Left forelimb (tissue), 1 donor: ENCODE measurements at places on chromosomes 1 and 21.
A peak's percentile ranks its signal among the peaks of the same experiment; 100 is the strongest.

DNA sequence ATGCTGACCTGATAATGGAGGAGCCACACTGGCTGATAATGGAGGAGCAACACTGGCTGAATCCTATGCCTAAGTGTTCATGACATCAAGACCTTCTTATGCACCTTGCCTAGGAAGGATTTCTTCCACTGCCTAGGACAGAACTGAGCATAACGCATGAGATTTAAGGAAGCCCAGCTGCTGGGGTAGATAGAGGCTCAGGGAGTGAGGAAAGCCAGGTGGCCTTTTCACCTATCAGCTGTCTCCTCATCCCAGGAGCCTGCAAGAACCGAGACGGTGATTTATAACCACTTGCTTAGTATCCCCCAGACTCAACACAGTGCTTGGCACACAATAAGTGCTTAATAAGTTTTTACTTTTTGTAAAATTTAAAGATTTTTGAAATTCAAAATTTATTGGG, 7.4 kb upstream of the CTBS start:
- DNase-seq: no peak

- DNase-seq: no peak
These were observed 45.0 kb upstream of the KIRREL1 start for GRCh38 chr1:157948312-157949073.

- no peak for DNase-seq
These were observed 145.6 kb downstream of the GDAP2 start for GRCh38 chr1:117783606-117784396.

DNA sequence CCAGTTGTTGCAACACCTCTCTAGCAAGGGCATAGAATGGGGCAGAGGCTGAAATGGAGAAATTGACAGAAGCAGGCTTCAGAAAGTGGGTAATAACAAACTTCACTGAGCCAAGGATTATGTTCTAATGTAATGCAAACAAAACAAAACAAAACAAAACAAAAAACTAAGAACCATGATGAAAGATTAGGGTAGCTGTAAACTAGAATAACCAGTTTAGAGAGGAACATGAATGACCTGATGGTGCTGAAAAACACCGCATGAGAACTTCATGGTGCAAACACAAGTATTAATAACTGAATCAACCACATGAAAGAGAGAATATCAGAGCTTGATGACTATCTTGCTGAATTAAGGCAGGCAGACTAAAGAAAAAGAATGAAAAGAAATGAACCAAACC, 1707.7 kb downstream of the BRINP3 start:
- no peak for DNase-seq

GRCh38 chr1:235908742-235909520, 42.2 kb upstream of the LYST start:
- DNase-seq: no peak

GRCh38 chr1:151048645-151049032, 1.1 kb downstream of the C1orf56 start:
- no peak for DNase-seq

- no peak for DNase-seq
These were observed 39.0 kb upstream of the GRIK3 start for GRCh38 chr1:37073152-37073853.

GRCh38 chr1:156664767-156665411, 12.3 kb downstream of the NES start:
- no peak for DNase-seq

GRCh38 chr1:208654241-208654640, 410.1 kb upstream of the PLXNA2 start:
- no peak for DNase-seq

DNA sequence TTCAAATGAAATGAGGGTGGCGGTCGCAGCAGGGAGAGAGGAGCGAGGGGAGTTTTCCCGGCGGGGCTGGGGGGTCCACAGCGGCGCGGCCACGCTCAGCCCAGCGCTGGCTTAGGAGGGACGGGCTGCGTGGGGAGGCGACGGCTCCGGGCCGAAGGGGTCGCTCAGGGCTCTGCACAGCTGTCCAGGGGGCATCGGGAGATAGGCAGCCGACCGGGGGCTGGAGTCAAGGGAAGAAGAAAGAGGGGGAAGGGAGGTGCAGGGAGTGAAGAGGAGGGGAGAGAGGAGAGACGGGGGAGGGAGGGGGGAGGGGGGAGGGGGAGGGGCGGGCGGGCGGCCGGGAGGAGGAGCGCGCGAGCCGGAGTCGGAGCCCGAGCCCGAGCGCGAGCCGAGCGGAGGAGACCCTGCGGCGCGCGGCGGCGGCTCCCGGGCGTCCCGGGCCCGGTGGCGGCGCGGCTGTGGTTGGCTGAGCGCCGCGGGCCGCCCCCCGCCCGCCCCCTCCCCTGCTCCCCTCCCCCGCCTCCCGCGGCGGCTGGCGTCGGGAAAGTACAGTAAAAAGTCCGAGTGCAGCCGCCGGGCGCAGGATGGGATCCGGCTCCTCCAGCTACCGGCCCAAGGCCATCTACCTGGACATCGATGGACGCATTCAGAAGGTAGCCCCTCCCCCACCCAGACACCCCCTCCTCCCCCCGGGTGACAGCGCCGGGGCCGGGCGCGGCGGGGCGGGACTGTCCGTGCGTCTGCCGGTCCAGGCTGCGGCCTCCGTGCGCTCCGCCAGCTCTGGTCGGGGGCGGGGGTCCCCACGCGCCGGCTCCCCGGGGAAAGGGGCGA, at the start of gene PDE9A:
PDE9A (plus strand) TSS at position 391 of the 831 bp plus-strand sequence; CDS start at position 585, 194 bp downstream.
- DNase-seq: peak; percentile 82

DNA sequence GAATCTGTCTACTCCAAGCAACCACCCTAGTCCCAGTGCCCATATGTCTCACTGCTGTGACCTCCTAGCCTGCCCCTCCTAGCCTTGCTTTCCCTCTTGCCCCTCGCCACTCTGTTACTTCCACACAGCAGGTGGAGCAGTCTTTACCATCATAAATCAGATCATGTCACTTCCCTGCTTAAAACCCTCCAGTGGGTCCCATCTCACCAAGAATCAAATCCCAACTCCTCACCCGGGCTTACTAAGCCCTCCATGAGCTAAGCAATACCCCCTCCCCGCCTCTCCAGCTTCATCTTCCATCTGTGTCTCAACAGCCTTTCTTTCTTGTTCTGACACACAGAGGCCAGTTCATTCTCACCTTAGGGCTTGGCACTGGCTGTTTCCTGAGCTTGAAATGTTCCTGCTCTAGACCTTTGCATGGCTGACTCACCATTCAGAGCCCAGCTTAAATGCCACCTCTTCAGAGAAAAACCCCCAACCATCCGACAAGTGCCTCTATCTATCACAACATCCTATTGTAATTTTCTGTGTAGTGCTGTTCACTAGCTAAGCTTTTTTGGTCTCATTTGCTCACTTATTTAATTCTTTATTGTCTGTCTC, 22.3 kb downstream of the KNCN start:
- no peak for DNase-seq

GRCh38 chr1:165483412-165483811, 38.5 kb upstream of the RXRG start:
- no peak for DNase-seq

DNA sequence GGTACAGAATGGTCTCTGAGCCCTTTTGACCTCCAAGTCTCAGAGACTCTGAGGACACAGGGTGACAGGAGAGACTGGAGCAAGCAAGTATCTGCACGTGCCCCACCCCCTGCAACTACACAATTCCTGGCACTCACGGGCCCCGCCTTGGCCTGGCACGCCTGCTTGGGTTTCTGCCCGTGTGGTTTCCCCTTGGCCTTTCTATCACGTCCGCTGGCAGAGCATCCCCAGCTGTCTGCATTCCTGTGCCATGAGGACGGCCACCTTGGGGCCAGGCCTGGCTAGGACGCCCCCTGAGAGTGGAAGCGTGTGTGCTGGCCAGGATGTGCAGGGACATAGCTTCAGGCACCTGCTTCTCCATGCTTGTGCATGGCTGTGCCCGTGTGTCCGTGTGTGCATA, 14.3 kb upstream of the EDN2 start:
- DNase-seq: no peak

DNA sequence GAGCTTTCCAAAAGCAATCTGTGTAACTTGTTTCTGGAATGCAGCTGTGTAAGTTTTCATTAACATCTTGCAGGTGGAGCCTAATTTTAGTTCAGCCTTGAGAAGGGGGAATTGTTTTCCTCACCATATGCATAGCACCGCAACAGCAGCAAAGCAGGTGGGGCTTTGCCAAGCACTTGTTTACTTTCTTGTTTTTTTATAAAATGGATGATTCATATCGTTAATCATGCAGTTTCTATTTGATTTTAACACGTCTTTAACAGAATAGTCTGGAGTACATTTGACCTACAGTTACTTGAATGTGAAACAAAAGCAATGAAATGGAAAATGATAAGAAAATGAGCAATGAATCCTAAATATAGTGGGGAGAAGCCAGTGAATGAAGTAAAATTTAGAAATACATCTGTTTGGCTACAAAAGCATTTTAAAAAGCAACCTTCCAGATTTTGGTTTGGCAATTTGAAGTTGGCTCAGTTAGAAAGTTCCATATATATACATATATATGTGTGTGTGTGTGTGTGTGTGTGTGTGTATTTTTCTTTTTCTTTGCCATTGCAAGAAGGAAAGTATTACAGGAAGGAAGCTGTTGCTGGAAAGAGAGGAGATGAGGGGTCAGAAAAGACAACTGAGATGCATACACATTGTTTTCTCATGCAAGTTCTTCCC, 119.0 kb upstream of the ADGRL2 start:
- no peak for DNase-seq

DNA sequence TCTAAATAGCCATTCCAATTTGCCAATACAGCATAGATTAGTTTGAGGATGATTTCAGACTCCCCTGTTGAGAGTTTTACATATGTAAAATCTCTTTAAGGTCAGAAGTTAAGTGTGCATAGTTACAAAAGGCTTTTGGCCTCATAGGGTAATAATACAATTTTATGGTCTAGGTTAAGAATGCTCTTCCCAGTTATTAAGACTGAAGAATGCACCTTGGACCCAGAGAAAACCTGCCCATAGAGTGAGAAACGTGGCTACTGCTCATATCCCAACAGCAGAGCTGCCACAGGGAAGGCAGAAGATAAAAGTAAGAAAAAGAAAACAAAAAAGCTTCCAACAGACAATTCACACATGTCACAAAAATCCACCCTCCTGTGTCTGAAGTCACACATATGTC, 255.9 kb downstream of the LMO4 start:
- no peak for DNase-seq

- DNase-seq: no peak
These were observed 14.7 kb downstream of the CAMK1G start for GRCh38 chr1:209598227-209598626.

- DNase-seq: no peak
These were observed 8.5 kb downstream of the SERINC2 start for GRCh38 chr1:31421371-31422040.

GRCh38 chr1:187696073-187696472, 867.3 kb downstream of the PLA2G4A start:
- no peak for DNase-seq
